ENCODE measurements at places on chromosomes 16 and 17. TPM values are rescaled to one million over a fixed set of nuclear protein-coding genes. Genes with fewer than 3 reads are reported as not detected.

GRCh38 chr17:16293931-16294330 is 59.3 kb downstream of the CENPV start:
- no peak for DNase-seq
- no peak overlapping the region for H3K4me3 ChIP-seq
- no peak overlapping the region for H3K27ac ChIP-seq
- H3K27me3 ChIP-seq: no peaks in the 10 kb centered on the region
- no peaks in the 10 kb centered on the region for H3K36me3 ChIP-seq
- no peaks in the 10 kb centered on the region for H3K4me1 ChIP-seq

- no peaks in the 10 kb centered on the region for H3K36me3 ChIP-seq
- H3K4me3 ChIP-seq: peak overlapping the region; percentile 81
- H3K4me1 ChIP-seq: peaks cover 32% of the 10 kb centered on the region
- H3K27ac ChIP-seq: no peak overlapping the region
Observed at GRCh38 chr17:63701456-63701820, 1.5 kb upstream of the LIMD2 start.

- DNase-seq: peak; percentile 71
- H3K27ac ChIP-seq: no peak overlapping the region
- no peaks in the 10 kb centered on the region for H3K27me3 ChIP-seq
- peaks cover 15% of the 10 kb centered on the region for H3K4me1 ChIP-seq
- H3K36me3 ChIP-seq: no peaks in the 10 kb centered on the region
- no peak overlapping the region for H3K4me3 ChIP-seq
Observed at GRCh38 chr16:27080895-27081294, 14.2 kb downstream of the C16orf82 start.

GRCh38 chr16:75097941-75098901 is 18.4 kb downstream of the LDHD start:
- H3K4me1 ChIP-seq: peaks cover 37% of the 10 kb centered on the region
- H3K4me3 ChIP-seq: no peak overlapping the region
- no peak overlapping the region for H3K27ac ChIP-seq

DNA sequence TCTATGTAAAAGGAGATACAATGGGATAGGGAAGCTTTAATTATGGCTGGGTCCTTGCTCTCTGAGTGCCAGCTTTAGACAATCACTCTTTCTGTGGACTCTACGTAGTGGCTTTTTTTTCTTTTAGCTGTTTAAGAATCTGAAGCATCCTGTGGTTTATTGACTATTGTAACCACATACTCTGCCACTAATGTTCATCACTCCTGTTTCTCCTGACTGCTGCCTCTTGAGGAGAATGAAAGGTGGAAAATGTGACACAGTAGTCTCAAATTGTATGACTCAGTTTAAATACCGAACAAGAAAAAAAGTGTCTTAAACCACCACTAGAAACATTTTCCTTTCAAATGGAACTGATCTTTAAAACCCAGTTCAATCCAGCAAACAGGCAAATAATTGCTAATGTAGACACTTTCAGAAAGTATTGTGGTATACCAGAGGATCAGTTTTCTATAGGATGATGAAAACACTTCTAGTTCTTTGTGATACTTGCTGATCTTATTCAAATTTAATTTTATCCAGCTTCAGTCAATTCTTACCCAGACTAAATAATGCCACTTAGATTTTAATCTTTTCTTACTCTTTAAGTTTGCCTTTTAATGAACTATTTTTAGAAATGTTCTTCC is 302.7 kb upstream of the PMFBP1 start:
- H3K27ac ChIP-seq: no peak overlapping the region
- no peak for DNase-seq

GRCh38 chr17:8844229-8845218 is 22.9 kb downstream of the PIK3R6 start:
- DNase-seq: no peak

Gene INTS2
- total RNA-seq: 27.5 TPM

Gene OR1F1
- 0.38 TPM for total RNA-seq

Gene PDILT
- not detected for total RNA-seq

Data from GM23338 (cell line).